SW 1271 (cell line): ENCODE measurements at places on chromosomes 2 and 18.

GRCh38 chr2:86314125-86314524, 23.3 kb downstream of the REEP1 start:
- no peak for DNase-seq

DNA sequence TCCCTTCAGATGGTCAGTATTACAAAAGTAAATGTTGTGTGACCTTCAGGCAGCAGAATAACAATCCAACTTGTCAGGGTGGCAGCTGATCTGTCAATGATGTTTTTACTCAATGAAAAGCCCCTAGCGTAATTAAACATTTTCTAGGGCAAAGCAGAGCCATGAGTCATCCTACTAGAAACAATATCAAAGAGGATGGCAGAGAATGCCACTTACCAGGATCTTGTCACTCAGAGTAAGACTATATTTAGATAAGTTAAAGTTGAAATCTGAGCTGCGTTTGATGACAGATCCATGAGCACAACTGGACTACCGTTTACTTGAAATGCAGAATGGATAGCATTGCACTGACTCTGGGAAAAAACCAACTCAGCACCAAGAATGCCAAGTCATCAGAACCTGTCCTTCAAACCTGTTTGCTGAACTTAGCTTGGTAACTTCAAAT, 612.6 kb upstream of the ACVR2A start:
- no peak for DNase-seq

- no peak for DNase-seq
Measured at GRCh38 chr18:9428862-9429661, 46.3 kb upstream of the RALBP1 start.

GRCh38 chr2:112803691-112804521, 19.6 kb upstream of the IL1A start:
- peak; percentile 28 for DNase-seq

- DNase-seq: no peak
Measured at GRCh38 chr18:46393230-46393629, 263.8 kb downstream of the LOXHD1 start.

- DNase-seq: no peak
Measured at GRCh38 chr2:38164881-38165280, 88.9 kb upstream of the CYP1B1 start.

DNA sequence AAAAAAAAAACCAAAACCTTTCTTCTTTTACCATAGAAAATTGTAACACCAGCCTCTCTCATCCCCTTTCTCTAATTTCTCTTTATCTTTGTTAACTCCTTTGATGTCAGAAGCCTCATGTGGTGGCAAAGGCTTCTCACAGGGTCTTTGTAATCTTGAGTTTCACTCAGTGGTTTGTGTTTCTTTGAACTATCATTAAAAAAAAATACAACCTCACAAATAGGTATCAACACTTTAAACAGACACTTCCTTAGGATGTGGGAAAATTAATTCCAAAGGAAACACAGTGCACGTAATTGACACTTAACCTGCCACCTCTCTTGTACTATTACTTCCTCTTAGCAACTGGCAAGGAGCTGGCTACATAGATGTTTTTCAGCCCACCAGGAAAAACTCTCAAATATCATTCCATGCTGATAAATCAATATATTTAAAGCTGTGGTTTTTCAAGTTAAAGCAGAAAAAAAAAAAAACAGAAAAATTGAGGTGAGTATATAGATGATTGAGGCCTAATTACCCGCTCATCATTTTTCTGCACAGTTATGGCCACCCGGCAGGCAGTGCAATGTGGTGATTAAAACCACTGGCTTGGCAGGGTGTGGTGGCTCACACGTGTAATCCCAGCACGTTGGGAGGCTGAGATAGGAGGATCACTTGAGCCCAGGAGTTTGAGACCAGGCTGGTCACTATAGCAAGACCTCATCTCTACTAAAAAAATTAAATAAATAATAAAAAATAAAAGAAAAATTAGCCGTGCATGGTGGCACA, 193.5 kb downstream of the MYO3B start:
- DNase-seq: no peak

- DNase-seq: no peak
Measured at GRCh38 chr18:48800876-48801727, 149.7 kb downstream of the SMAD7 start.

GRCh38 chr2:239856620-239857285, 168.4 kb downstream of the NDUFA10 start:
- no peak for DNase-seq

DNA sequence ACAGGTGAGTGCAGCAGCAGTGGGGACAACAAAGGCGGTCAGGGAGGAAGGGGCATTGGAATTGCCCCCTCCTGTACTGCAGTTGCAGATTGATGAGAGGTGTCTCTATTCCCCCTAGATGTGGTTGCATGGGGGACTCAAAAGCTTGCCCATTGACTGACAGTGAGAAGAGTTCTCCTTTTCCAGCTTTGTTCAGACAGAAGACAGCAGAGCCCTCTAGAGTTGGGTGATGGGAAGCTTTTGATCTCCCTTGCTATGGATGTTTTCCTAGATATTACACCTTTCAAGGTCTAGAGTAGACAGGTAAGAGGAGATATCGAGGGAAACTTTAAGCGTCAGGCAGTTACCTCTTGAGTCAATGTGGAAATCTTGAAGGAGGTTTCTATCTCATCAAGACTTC, 2.9 kb downstream of the PROKR1 start:
- no peak for DNase-seq

GRCh38 chr2:223101340-223102039, 49.5 kb downstream of the KCNE4 start:
- peak; percentile 21 for DNase-seq

- DNase-seq: no peak
Measured at GRCh38 chr2:168490015-168490874, 34.2 kb downstream of the CERS6 start.
